ENCODE measurements at places on chromosomes 12 and 14.
A peak's percentile ranks its signal among the peaks of the same experiment; 100 is the strongest.

DNA sequence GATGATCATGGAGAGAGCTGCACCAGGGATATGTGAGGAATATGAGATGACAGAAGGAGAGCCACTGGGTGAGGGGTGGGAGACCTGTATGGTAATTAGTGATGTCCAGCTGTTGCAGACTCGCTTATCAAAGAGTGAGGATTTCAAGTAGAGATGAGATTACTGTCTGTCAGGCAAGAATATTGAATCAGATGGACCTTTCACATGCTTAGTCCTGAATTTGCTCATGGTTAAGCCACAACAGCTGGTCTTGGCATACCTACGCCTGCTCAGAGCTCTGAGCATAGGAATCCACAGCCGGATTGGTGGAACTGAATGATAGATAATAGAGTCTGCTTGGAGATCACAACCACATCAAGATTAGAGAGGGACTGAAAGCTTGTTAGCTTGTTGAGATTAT, 115.2 kb upstream of the ARHGAP5 start:
- no peak for DNase-seq

DNA sequence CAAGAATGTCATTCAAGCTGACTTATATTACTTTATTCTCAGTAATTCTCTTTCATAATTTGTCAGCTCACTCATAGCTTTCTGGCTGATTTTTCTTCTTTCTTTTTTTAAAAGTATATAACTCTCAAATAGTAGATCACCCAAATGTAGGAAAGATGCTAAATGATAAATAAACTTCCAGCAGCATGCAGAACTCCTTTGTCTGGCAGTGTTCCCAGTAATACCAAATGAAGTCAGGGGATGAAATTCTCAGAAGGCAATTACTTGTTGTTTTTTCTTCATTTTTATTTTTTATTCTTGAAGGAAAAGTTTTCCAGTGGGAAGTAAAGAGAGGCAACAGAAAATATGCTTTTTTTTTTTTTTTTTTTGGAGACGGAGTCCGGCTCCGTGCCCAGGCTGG, 133.3 kb upstream of the SLCO1C1 start:
- no peak for DNase-seq

DNA sequence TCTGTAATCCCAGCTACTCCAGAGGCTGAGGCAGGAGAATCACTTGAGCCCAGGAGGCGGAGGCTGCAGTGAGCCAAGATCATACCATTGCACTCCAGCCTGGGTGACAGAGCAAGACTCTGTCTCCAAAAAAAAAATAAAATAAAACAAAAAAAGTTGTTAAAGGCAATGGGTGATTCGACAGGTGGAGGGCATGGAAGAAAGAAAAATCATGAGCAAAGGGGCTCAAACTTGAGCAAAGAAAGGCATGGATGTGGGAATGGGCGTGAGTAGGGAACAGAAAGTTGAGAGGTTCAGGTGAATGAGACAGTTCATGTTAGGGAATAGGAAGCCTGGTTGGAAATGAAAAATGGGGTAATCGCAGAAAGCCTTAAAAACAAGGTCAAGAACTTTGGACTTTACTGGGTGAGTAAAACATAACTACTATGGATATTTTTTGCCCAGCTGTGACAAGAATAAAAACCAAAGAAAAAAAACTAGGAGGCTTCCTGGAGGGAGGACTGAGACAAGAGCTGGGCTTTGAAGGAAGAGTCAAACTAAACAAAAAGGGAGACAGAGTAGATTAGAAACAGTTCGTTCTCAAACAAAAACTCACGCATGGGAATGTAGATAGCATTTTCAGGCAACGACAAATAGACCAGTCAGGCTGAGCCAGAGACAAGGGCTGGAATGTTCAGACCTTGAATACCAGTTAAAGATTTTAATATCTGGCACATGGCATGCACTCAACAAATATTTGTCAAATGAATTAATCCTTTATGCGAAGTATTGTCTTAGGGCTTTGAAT, 18.8 kb downstream of the PYM1 start:
- peak; percentile 20 for DNase-seq

DNA sequence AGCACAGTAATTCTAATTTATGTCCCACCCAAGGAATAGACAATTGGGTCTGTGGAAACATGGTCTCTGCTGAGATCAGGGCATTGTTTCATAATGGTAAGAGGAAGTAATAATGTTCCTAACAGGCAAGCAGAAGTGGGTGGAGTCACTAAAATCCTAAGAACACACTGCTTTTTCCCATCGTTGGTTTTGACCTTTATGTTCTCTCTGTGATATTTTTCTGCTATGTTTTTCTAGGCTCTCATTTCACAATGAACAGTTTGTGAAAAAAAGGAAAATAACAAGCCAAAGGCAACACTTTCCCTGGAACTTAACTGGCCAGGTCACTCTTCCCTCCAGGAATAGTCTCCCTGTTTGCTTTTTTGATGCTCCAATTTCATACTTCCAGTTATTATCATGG, 80.6 kb upstream of the OVCH1 start:
- no peak for DNase-seq

DNA sequence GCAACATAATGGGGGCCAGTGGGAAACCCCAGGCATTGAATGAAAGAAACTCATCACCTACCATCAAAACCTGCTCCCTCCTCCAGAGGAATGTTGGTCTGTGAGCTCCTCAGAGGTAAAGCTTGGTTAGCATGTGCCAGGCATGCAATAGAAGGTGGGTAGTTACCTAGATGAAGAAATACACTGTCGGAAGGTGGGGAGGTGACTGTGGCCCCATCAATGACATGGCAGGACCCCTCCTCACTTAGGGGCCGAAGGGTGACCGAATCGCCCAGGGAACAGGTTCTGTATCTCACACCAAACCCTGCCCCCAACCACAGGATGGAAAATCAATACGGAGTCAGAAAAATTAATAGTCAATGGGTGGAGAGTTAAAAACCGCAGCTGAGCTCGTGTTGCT, 135.6 kb downstream of the BCL11B start:
- no peak for DNase-seq

GRCh38 chr12:29067430-29067829, 81.6 kb upstream of the FAR2 start:
- no peak for DNase-seq

DNA sequence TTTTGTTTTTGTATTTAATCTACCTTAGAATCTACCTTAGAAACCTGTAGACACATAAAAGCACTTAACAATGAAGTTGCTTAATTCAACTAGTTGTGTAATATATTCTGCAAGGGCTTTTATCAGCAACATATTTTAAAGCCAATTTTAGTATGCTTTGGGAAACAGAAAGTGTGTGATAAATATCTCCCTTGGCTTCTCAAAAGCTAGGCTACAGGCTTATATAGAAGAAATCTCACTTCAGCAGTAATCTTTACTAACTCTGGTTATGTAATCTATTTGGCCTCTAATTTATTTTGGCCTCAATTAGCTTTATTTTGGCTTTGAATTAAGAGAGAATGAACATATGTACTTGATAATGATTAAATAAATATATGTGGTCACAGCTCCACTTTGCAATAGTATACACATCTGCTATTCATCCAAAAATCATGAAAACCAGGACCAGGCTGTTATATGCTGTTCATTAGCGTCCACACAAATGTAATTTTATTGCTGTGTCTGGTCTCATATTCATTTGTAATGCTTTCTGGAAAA, 37.2 kb downstream of the LRP6 start:
- no peak for DNase-seq

- DNase-seq = peak; percentile 55
Observed at GRCh38 chr12:56007564-56008559, 10.8 kb downstream of the SUOX start.

GRCh38 chr12:103318566-103318965, 177.2 kb downstream of the C12orf42 start:
- DNase-seq = no peak

DNA sequence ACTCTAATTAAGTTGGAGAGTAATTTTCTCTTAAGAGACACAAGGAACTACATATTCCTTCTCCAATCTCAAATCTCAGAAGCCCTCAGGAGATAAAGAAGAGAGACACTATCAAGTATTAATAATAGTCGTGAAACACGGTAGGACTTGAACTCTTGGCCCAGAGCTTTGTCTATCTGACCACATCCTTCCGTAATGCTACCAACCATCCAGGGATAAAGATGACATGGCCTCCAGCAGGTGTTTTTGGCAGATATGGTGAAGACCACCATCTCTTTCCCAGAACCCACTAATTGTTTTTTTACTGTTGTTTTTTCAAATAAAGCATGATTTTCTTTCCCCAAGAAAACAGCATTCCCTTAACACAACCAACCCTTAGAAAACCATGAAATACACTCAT, 3.4 kb downstream of the ZNF384 start:
- no peak for DNase-seq

GRCh38 chr14:100153560-100153959, 5.9 kb downstream of the DEGS2 start:
- no peak for DNase-seq

DNA sequence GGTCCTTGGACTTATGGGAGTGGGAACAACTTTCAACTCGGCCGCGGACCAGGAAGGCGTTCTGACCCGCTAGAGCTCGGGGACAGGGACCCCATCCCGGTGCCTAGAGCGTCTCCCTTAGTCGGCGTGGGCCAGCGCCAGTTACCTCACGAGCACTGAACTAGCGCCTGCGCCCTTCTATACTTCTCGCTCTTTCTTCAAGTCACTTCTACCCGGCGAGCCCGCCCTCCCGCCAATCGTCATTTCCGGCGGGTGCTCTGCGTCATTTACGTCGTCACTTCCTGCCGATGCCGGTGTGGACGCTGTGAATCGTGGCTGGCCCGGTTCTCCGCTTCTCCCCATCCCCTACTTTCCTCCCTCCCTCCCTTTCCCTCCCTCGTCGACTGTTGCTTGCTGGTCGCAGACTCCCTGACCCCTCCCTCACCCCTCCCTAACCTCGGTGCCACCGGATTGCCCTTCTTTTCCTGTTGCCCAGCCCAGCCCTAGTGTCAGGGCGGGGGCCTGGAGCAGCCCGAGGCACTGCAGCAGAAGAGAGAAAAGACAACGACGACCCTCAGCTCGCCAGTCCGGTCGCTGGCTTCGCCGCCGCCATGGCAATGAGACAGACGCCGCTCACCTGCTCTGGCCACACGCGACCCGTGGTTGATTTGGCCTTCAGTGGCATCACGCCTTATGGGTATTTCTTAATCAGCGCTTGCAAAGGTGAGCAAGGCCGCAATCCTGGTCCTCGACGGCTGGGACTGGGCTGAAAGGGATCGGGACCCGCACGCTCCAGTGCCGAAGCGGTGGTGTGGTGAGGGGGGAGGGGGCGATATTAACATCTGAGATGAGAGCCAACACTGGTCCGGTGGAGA, at the start of gene STRAP:
Gene STRAP, plus strand, starts transcription at position 270 of the 854 bp plus-strand sequence. Its CDS starts 321 bp downstream, at position 591.
- DNase-seq = peak; percentile 97

DNA sequence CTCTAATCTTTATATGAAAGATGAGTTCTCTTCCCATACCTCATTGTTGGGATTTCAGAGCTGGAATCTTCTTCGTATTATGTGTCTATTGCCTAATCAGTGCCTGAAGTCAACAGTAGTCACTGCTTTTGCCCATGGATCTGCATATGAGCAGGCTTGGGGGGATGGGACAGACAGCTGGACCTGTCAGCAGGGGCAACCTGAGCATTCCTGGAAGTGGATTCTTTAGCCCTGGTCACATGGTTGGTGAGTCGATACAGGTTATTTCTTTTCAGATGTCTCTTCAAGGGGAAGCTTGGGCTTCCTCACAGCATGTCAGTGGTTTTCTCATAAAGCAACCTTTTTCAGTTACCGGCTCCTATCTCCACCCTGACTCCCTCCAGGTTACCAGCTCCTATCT, 97.3 kb upstream of the RBM19 start:
- DNase-seq = no peak

GRCh38 chr12:122276242-122276641, 9.9 kb upstream of the VPS33A start:
- DNase-seq = no peak

DNA sequence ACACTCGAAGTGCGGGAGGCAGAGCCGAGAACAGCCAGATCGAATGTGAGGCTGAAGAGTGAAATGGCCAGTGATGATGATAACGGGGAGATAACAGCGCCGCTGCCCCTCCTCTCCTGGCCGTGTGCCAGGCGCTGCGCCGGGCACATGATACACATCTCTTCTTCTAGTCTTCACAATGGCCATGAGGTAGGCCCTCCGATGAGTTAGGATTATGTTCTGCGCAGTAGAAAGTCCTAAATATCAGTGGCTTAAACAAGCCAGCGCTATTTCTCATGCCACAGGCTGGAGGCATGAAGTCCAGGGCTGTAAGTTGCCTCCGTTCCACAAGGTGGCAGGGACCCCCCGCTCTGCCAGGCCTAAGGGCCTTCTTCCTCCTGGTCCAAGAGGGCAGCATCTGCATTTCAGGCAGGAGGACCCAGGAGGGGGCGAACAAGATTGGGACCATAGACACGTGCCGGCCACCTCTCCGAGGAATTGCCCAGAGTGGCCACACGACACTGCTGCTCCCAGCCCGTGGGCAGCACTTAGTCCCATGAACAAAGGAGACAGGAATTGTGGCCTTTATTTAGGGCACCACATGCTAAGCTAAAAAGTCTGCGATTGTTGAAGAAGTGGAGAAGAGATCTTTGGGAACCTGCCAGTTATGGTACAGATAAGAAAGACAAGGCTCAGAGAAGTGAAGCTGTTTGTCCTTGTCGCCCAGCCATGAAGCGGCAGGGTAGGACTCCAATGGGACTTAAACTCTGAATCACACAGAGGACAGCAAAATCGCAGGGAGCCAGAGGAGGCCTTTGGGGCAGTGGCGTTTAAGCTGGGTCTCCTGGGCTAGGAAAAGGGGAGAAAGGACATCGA, 10.9 kb upstream of the HVCN1 start:
- DNase-seq = no peak

GRCh38 chr12:20601668-20602280, 93.4 kb upstream of the SLCO1C1 start:
- DNase-seq = peak; percentile 42

All from AG08395 (cell line).